ENCODE measurements at places on chromosomes 16 and 17.

DNA sequence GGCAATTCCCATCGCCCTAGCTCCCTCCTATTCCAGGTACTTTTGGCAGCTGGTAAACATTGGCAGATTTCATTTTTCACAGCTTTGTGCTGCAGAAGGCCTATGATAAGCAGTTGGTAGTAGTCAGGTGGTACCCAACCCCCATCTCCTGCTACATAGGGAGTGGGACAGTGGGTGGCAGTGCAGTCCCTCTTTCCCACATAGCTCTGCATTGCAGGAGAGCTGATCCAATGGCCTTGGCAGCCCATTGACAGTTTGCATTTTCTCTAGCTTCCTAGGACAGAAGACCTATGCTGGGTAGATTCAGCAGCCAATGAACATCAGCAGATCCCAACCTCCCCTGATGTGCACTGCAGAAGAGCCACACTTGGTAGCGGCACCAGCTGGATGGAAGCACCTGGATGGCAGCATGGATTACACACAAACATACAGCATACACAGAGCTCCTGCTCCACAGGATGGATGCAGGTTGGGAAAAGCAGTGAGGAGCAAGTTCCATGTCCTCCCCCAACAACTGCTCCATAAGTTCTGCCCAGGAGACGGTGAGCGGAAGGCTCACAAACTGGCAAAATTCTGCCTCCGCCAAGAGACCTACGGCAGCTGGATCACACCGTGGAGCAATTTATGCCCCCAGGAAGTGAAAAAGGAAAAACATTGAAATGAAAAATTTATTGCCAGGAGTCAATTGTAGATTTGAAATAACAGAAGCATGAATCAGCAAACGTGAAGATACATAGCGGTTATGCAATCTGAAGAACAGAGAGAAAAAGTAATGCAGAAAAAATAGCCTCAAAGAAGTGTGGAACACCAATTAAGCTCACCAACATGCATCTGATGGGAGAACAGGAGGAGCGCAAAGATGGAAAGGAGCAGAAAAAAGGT is 95.7 kb downstream of the CACNG1 start:
- no peak for DNase-seq

GRCh38 chr17:69702078-69702477 is 287.6 kb downstream of the MAP2K6 start:
- DNase-seq: no peak

- DNase-seq: peak; percentile 40
These were observed 2.6 kb downstream of the ABR start for GRCh38 chr17:1177016-1177700.

GRCh38 chr17:57614742-57615141 is 130.4 kb downstream of the CCDC182 start:
- no peak for DNase-seq
